ENCODE measurements at places on chromosomes 5 and 9. TPM values are rescaled to one million over a fixed set of nuclear protein-coding genes. Genes with fewer than 3 reads are reported as not detected.

- no peak for DNase-seq
Observed at GRCh38 chr9:93660352-93661046, 84.1 kb downstream of the PHF2 start.

- DNase-seq, result no peak
Observed at GRCh38 chr5:118052503-118052902, 935.8 kb downstream of the DTWD2 start.

- no peak for DNase-seq
Observed at GRCh38 chr9:129514891-129515290, 106.0 kb downstream of the C9orf50 start.

DNA sequence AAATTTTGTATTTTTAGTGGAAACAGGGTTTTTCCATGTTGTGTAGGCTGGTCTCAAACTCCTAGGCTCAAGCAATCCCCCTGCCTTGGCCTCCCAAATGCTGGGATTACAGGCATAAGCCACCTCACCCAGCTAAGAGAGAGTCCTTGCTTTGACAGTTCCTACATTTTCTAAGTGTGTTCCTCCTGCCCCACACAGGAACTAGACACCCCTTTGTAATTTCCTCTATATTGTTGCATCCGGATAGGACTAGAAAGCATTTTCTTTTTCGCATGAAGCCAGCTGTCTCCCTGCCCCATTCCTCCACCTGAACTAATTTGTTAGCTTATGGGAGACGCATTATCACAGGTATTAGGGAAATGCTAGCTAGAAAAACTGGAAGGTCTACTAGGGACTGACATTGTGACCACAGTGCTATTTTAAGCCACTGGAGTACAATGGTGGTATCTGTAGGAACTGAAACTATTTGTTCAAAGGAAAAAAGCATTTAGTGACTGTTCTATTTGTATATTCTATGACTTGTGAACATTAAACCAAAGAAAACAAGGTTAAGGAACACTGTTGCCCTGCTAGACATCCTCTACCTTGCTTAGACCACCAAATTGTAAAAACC, 214.1 kb downstream of the SMARCA2 start:
- no peak for DNase-seq

GRCh38 chr5:135631391-135631790, 52.6 kb upstream of the CXCL14 start:
- DNase-seq, result no peak

DNA sequence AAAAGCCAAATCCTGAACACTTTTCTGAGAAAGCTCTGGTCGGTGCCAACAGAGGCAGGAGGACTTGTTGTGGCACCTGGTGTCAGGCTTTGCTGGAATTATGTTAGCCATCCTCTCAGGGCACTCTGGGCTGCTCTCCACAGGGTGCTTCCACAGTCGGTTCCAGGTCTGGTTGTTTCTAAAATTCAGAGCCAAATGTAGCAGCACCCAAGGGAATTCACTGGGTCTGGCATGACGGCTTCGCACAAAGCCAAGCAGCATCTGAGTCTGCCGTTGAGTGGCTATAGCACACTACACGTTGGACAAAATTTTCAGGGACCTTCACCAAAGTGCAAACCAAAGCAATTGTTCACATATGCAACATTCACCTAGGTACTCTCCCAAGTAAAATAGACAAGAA, 110.2 kb downstream of the PJA2 start:
- no peak for DNase-seq

- no peak for DNase-seq
Observed at GRCh38 chr5:54398191-54398590, 57.3 kb upstream of the HSPB3 start.

DNA sequence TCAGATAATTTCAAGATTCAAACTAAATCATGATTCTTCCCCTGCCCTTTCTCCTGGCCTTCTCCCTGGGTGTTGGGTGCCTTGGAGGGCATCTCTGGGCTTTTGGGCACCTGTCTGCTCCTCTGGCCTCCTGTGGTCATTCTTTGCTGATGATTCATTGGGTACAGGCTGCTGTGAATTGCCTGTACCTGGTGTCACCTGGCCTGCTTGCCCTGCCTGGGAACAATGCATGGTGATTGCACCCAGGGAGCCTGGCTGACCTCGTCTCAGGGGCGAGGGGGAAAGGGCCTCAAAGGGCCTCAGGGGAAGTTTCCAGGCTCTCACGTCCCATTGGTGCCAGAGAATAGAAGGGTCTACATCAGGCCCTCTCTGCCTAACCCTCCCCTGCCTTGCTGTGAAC, 20.1 kb upstream of the CKMT2 start:
- no peak for DNase-seq

DNA sequence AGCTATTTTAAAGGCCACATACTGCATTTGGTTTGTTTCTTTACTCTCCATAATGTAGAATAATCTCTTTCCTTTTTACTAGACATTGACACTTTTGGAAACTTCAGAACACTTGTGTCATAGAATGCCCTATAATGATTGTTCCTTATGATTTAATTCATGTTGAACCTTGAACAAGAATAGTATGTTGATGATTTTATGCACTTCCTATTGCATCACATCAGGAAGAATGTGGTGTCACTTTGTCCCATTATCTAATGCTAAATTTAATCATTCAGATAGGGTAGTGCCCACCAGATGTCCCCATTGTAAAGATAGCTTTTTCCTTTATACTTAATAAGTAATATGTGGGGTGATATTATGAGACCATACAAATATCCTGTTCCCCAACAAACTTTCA, 19.4 kb upstream of the DEPDC1B start:
- no peak for DNase-seq

GRCh38 chr5:142572006-142572405, 113.9 kb downstream of the FGF1 start:
- no peak for DNase-seq

FRRS1L gene
- polyA plus RNA-seq, result not detected

- DNase-seq, result no peak
Observed at GRCh38 chr9:116282597-116282996, 129.0 kb downstream of the PAPPA start.

- DNase-seq, result no peak
Observed at GRCh38 chr5:139148986-139149385, 49.2 kb downstream of the SIL1 start.

DNA sequence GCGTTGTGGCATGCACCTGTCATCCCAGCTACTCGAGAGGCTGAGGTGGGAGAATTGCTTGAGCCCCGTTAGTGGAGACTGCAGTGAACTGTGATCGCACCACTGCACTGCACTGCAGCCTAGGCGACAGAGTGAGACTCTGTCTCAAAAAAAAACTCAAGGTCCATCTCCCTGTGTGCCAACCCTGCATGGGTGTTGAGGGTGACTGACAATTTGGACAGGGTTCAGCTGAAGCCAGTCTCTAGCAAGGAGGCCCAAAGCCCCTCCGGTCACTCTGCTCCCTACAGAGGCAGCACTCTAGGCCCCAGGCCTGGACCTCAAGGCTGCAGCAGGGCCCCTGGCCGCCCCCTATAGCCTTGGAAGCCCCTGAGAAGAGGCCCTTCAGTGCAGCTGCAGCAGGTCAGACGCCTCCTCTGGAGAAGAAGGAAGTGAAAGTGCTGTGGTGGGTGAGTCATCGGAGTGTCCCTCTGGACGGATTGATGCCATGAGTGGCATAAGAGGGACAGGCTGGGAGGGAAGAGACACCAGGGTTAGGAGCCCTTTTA, 39.2 kb upstream of the NEK6 start:
- no peak for DNase-seq

DNA sequence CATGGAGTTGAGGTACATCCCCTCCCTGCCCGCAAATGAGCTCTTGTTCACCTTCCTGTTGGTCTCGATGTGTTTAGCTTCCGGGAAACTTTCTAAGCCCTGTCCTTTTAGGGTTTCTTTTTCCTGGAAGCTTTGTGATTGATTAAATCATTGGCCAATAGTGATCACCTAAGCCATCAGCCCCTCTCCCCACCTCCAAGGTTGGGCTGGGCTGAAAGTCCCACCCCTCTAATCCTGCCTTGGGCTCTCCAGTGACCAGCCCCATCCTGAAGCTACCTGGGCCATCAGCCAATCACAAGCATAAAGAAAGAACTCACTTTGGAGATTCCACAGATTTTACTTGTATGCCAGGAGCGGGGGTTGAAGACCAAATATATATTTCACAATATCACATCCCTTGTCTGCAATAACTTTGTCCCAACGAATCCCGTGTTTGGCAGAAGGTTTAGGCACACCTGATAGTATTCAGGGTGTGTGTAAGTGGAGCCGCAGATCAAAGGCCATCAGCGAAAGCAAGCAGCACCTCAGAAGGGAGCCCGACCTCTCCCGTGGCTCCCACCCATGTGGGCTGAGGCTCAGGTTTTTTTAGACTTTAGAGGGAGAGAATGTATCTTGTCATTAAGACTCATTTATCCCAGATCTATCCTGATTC, 20.4 kb downstream of the ROPN1L start:
- no peak for DNase-seq

- DNase-seq, result no peak
Observed at GRCh38 chr5:178994580-178995340, at the start of gene GRM6. Gene GRM6 (minus strand): TSS chr5:178995320. CDS start chr5:178994944, 376 bp downstream.

IL3 gene
- polyA plus RNA-seq, result 0.20 TPM

DNA sequence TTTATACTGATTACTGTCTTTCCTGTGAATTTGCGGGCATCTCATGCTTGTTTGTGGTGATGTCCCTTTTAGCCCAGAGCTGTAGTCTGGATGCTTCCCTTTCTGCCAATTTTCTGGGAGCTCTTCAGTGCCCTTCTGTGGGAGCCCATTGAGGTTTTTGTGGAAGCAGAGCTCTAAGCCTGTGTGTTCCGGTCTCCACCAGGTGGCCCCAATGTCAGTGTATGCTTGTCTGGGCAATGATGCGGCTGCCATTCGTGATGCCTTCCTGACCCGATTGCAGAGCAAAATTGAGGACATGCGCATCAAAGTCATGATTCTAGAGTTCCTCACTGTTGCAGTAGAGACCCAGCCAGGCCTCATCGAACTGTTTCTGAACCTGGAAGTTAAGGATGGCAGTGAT, 35.1 kb downstream of the SH3GLB2 start:
- no peak for DNase-seq

GPX8 gene
- polyA plus RNA-seq, result not detected

PCDHGA4 gene
- polyA plus RNA-seq, result 0.10 TPM

- no peak for DNase-seq
Observed at GRCh38 chr5:133996683-133997252, 8.0 kb downstream of the VDAC1 start.

SLC36A3 gene
- polyA plus RNA-seq, result not detected

DNA sequence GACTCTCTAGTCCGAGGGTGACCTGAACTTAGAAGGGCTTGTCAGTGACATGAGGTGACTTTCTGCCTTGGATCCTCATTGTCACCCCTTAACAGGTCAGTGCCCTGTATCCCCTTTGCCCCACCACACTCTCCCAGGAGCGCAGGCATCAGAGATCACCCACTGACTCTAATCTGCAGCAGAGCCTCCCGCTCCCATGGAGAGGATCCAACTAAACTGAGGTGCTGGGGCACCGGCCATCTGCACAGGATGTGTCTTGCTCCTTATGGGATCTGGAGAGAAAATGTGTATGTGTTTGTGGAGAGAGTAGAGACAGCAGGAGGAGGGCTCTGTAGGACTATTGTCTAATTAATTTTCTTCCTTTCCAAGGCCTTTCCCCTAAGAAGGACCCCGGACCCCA, 213.7 kb downstream of the ROR2 start:
- DNase-seq, result no peak

CAMLG gene
- polyA plus RNA-seq, result 33.3 TPM

DNA sequence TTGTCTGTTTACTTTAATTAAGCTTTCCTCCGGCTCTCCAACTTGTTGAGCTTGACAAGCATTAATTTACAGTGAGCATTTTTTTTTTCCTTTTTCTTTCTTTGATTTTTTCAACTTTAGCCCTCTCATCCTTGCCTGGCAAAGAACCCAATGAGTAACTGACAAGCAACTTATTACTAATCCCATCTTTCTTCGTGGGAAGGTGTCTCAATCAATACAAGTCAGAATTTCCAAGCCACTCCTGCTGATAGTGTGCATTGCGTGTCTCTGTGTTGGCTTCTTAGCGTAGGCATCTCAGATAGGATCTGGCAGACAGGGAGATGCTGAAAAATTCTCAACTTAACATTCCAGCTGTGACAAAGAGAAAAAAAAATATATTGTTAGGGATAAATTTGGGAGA, 527.7 kb upstream of the WWC1 start:
- no peak for DNase-seq

DNA sequence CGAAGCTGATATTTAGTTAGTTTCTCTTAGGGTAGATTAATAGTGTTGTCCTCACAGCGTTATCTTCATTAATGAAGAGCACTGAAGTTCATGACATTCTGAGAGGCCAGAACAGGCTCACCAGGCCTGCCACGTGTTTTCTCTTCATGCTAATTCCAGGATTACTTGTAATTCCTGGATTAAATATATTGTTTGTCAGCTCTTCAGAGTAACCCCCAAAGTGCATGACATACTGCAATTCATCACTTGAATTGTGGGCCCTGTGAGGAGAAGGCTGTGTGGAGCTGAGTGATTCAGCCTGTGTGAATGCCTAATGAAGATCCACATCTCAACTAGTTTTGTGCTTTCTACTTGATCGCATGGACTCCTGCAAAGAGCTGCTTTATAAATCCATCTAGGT, 401.0 kb upstream of the ADAMTSL1 start:
- no peak for DNase-seq

GRCh38 chr5:150114102-150114641, 27.8 kb upstream of the CSF1R start:
- no peak for DNase-seq

LHFPL2 gene
- 0.09 TPM for polyA plus RNA-seq

BHMT gene
- polyA plus RNA-seq, result not detected

CDKN2B gene
- polyA plus RNA-seq, result 0.40 TPM

DNA sequence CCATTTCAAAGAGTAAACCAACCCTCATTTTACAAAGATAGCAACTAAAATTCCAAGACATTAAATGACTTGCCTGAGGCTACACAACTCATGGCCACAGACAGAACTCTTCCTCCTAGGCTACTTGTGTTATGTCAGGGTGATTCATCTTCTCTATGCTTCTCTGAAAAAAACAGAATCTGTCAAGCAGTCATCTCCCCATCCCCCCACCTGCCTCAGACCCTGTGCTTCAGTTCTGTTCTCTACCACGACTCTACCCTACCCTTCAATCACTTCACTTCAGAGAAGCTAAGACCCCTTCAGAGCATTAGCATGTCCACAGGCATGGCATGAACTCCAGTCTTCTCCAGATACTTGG, 277.7 kb upstream of the PTGER4 start:
- DNase-seq, result no peak

DNA sequence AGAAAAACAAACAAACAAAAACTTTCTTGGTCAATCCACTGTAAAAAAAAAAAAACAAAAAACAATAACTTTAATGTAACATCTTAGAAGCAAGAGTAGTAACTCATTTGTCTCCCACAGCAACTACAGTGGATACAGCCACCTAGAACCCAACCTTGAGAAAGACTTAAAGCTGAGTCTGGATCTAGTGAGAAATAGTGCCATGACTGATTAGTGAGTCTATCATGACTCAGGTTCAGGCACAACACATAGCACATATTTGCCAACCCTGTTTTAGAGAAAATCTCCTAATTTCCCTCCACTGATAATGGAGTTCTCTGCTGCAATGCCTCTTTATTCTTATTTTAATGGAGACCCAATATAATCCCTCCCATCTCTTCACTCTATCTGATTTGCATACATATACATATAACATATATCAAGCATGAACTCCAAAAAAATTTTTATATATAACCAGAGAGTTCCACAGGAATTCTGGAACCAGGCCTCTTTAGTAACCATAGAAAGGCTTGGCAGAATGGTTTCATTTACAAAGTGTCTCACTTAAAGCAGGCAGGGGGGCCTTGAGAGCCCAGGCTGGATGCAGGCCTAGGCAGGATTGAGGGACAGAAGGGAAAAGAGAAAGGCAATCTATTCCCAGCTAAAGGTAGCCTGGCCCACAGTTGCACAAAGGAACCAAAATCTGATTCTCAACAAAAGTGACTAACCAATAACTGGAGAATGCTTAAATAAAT, 11.9 kb upstream of the NR4A3 start:
- no peak for DNase-seq

PRRX2 gene
- not detected for polyA plus RNA-seq
